Activated B cell treated with CpG ODN at 0.5 μM for 24 hours (primary cell): ENCODE measurements at places on chromosomes 1 and 21.

- no peak for DNase-seq
Measured at GRCh38 chr1:41870076-41870562, 48.6 kb downstream of the HIVEP3 start.

DNA sequence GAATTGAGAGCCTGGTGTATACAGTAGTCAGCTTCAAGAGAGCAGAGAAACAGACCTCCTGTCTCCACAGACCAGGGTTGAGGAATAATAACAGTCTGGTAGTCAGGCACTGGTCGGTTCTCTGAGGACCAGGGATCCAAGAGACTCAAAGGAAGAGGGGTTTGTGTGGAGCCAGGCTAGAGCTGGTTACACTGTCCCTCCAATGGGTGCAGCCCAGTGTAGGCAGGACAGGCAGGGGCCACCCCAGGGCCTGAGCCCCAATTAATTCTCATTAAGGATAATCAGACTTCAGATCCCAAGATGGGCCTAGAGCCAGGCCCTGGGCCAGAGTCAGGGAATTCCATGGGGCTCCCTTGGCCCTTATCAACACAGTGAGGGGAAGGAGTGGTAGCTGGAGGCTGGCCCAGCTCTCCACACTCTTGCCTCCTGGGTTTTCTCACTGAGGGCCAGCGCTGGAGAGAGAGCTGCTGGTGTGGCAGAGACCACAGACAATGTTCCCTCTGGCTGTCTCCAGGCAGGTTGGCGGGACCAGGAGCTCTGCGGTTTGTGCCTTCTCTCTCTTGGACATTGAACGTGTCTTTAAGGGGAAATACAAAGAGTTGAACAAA is 9.1 kb downstream of the SEMA4A start:
- DNase-seq = no peak

GRCh38 chr1:109399326-109399957 is 1.7 kb upstream of the SORT1 start:
- no peak for DNase-seq

GRCh38 chr1:159922511-159923202 is 2.6 kb downstream of the TAGLN2 start:
- DNase-seq = no peak

DNA sequence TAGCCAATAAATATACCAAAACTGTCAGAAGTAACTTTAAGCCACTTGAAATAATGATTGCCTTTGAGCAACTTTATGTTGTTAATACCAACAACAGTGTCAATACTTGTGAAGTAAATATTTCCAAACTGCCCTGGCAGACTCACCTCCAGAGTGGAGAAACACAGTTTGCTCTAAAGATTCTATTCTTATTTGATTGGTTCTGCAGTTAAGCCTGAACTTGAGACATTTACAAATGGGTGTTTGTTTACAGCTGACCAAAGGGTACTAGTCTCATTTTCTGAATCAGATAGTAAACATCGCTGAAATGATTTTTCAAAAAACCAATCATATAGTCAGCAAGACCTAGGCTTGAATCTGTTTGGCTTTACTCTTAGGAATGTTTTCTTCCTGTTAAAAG is 1.3 kb upstream of the MYOC start:
- DNase-seq = no peak

DNA sequence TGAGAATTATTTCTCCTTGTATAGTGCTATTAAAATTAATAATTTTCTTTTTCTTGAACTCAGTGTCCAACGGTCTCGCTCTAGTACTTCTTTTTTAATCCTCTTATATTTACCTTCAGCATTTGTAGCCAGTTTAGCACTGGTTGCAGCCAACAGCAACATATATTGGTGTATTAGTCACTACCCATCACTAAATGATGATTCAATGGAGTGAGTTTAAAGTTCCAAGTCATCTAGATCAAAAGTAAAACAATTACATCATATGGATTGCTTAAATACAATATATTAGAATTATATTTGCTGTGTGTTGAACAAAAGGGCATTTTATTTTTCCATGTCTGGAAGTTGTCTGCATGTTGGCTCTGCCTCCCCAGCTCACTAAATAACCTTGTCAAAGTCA is 591.8 kb downstream of the ADGRL2 start:
- DNase-seq = no peak

GRCh38 chr1:219993554-219994433 is 52.5 kb downstream of the EPRS1 start:
- DNase-seq = no peak

- DNase-seq = no peak
Measured at GRCh38 chr1:15718199-15718601, 17.9 kb upstream of the SLC25A34 start.

DNA sequence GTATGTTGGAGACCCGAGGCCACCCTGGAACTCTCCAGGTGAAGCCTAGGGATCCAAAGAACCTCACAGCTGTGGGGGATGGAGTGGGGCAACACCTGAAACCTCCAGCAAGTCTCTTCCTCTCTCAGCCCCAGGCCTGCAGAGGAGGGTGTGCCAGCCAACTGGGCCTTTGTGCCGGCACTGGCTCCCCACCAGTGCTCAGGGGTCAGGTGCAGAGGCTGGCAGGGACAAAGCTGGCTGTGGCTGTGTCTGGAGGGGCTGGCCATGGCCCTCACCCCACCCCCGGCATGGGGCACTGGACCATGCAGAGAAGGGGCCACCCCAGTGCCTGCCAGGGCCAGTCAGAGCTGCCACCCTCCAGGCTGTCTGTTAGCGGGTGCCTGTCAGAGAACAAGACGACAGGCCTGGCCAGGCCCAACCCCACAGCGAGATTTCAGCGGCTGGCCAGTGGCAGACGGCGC is 3.9 kb downstream of the COL18A1 start:
- no peak for DNase-seq
